Activated T-cell treated with anti-CD3 and anti-CD28 coated beads for 1 hour (primary cell): ENCODE measurements at places on chromosomes 3 and 15.

DNA sequence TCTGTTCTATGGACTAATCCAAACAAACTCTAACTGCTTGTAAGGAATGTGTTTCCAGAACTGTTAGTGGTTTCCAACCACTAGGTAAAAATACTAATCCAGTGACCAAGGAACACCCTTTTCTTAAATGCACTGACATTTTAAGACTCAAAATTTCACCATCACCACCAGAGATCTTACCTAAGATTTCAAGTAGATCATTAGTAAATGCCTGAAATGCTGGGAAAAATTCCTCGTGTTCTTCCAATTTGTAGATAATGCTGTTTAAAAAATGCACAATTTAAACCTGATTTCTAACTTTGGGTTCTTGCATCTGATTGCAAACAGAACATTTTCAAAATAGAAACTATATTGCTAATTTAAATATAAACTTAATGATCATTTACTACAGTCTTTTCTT lies 63.4 kb downstream of the ESYT3 start:
- no peak for DNase-seq

DNA sequence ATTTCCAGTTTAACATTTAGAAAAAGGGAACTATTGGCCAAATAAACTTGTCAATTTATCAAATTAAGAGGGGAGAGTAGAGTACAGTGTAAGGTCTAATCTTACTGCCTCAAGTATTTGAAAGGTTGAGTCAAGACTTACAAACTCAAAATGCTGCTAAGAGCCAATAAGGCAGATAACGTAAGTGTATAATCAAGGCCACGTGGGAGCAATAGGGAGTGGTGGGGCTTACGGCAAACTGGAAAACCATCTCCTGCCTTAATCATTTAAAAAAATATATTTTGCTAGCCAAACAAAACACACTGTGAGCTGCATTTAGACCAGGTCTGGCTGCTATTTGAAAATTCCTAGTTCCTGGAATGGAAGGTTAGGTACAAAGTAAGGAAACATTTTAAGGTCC lies 107.3 kb upstream of the FRMD4B start:
- no peak for DNase-seq

- no peak for DNase-seq
Measured at GRCh38 chr3:153079386-153079785, 82.6 kb upstream of the RAP2B start.

GRCh38 chr15:40826423-40827075 lies 2.0 kb downstream of the PPP1R14D start:
- no peak for DNase-seq

DNA sequence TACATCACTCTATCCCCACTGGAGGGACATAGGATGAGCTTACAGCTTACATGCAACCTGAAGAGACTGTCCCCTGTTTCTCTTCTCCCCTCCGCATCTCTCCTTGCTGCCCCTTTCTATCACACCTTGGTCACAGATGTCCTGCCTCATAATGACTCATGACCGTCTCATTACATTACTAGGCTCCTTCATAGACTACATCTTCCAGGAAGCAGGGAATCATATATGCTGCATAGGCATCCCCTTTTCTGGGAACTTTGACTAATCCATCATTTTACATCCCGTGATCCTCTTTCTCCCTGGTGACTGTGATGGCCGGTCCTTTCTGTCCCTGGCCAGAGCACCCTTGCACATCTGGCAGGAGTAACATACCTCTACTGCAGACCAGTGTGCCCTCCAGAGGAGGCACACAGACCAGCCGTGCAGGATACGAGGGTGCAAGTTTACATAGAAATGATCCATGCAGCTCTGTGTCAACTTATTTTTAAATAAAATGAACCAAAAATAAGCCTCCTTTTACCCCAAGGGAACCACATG lies 188.9 kb downstream of the CACNA2D3 start:
- DNase-seq: no peak

GRCh38 chr15:67103869-67104268 lies 38.5 kb downstream of the SMAD3 start:
- DNase-seq: no peak

DNA sequence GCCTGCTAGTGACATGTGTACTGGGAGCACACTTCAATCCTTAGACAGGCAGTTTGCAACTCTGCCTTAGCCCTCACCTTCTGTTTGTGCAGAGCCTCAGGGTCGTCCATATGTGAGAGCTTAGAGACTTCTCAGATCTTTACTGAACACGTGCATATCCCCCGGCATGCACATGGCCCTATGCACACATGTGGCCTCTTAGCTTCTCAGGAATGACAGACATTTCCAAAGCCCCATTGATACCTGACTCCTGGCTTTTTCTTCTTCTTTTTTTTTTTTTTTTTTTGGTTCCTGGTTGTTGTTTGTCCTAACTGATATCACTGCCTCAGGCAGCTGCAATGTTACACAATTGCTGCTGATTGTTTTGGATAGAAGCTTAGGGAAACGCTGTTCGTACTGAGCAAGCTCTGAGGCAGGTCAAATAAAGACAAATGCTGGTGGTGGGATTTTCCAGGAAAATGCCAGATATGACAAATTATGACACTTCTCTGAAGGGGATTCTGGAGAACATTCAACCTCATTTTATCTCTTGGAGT lies 107.2 kb upstream of the RGMA start:
- DNase-seq: no peak

- DNase-seq: no peak
Measured at GRCh38 chr15:85407421-85408269, 27.2 kb downstream of the AKAP13 start.

DNA sequence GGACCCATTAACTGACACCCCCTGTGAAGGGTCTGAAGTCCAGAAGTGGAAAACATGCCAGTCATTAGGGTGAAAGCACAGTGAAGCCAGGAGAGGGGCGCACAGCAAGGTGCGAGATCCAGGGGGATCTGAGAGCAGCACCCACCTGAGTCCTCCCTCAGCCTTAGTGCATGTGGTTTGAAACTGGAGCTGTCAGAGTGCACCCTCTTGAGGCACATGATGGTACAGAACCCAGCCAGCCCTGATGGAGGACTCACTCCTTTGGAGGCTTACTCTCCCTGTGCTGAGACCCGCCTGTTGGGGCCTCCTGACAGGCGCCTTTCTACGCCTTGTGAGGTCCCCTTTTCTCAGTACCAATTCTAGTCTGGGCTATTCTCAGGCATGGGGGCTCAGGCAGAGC lies 77.8 kb downstream of the IL20RB start:
- DNase-seq: no peak

DNA sequence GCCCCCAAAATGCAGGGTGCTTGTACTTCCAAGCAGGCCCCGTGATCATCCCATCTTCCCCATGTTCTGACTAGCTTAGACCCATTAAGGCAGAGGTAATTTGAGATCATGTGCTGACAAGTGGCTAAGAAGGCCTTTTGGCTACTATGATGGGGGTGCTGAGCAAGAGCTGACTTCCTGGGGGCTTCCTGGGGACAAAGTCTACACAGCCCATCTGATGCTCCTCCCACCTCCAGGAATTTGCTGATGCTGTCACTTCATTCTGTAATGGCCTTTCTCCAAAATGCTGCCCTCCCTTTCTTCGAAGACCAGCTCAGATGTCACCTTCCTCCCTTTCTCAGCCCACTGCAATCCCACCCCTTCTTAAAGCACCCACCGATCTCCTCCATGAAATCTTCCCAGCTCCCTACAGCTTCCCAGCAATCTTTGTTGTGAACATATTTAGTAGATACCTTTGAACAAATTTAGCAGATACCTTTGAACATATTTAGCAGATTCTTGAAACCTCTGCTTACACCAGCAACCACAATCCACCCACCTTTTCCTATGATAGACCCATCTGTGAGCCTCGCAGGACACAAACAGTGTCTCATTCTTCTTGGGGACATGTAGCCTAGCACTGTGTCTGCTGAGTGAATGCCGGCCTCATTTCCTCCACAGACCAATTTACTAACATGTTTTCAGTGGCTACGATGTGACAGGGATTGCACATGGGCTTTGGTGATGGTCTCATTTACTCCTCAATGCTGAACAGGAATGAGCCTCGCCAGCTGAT lies 223.3 kb downstream of the EPHB1 start:
- DNase-seq: no peak

- no peak for DNase-seq
Measured at GRCh38 chr3:13388816-13389215, 31.3 kb downstream of the NUP210 start.

GRCh38 chr15:34049112-34049511 lies 10.1 kb upstream of the AVEN start:
- DNase-seq: no peak

- DNase-seq: no peak
Measured at GRCh38 chr3:8341821-8342247, 159.8 kb upstream of the LMCD1 start.

DNA sequence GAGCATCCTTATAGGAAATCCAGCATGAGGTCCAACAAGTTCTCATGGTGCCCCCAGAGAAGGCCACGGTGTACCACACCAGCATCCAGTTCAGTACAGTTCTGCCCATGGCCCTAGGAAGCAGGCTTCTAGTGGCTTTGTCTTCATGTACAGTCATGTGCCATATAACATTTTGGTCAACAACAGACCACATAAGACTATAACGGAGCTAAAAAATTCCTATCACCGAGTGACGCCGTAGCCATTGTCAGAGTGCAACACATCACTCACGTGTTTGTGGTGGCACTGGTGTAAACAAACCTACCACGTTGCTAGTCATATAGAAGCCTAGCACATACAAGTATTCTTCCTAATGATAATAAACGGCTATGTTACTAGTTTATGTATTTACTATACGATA lies 209.0 kb downstream of the ARRDC4 start:
- DNase-seq: no peak

GRCh38 chr15:71526060-71526820 lies 284.1 kb upstream of the NR2E3 start:
- no peak for DNase-seq

- DNase-seq: no peak
Measured at GRCh38 chr15:65094294-65094995, 17.9 kb downstream of the KBTBD13 start.

DNA sequence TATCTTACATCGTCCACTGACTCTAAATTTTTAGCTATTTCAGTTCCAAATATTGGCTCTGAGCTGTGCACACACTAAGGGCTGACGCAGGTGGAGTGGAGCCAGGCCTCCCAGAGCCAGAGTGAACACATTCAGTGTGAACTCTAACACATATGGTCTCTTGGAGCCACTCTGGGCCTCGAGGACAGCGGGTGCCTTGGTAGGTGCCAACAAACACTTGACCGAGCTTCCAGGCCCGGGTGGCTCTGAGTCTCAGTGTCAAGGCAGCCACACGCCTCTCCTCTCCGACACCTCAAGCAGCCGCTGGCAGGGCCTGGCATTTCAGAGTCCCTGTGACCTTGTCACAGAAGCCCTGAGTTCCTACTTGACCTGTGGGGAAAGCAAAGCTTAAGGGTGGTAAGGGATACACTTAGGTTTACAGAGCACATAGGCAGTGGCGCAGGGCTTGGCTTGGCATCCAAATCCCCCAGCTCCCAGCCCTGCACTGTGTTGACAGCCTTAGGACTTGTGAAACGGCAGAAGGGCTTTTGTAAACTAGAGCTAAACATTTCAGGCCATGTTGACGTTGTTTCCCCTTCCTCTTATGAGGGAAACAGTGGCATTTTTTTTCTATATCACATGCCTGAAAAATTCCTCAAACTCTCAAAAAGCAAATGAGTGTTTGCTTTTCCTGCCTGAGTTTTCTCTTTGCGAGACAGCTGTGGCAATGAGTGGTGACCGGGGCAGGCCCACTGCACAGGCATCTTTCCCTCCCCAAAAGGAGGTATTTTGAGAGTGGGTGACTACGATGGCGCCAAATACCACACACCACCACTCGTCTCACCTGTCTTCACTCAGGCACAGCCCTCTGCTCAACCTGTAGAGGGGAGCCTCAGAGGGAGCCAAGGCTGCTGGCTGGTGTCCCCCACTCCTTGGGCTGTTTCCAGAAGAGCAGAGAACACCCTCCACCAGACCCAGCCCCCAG lies 60.8 kb downstream of the DAPK2 start:
- no peak for DNase-seq

DNA sequence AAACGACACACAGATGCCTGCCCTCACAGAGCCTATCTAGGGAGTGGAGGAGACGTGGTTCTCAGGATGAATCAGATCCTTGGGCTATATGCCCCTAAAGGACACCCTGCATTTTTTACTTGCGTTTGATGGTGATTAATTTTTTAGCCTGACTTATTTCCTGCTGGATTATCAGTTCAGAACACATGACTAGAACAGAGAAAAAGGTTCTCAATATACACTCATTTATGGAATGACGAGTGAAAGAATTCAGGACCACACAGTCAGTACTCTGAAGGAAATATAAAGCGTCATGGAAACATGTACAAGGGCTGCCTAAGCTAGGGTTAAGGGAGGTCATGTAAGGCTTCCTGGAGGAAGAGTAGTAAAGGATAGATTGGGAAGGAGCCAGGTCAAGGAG lies 121.8 kb downstream of the SSR3 start:
- DNase-seq: no peak

GRCh38 chr3:170438836-170439235 lies 20.2 kb downstream of the CLDN11 start:
- DNase-seq: no peak

DNA sequence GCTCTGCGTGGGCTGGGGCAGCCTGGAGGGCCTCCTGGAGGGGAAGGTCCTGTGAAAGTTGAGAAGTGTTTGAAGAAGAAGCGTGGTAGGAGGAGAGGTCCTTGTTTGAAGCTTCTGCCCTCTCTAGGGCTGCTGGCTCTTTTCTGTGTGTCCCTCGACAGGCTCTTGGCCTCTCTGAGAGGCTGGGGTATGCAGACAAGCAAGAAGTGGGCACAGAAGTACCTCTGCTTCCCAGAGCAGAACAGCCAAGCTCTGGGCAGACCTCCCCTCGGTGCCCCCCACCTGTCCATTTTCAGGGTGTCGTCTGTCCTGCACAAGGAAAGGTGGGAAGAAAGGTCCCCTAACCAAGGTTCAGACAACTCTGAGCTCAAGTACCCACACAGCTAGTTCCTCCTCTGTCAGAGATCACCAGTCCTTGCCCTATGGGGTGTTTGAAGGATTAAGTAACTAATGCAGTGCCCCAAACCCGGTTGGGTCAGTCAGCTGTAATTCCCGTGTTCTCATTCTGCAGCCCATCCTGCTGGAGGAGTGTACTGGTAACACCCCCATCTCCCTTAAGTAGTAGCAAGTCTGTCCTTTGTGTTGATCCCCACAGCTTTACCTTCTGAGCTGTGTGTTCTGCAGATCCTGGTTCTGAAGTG lies 6.3 kb downstream of the CSK start:
- DNase-seq: no peak

DNA sequence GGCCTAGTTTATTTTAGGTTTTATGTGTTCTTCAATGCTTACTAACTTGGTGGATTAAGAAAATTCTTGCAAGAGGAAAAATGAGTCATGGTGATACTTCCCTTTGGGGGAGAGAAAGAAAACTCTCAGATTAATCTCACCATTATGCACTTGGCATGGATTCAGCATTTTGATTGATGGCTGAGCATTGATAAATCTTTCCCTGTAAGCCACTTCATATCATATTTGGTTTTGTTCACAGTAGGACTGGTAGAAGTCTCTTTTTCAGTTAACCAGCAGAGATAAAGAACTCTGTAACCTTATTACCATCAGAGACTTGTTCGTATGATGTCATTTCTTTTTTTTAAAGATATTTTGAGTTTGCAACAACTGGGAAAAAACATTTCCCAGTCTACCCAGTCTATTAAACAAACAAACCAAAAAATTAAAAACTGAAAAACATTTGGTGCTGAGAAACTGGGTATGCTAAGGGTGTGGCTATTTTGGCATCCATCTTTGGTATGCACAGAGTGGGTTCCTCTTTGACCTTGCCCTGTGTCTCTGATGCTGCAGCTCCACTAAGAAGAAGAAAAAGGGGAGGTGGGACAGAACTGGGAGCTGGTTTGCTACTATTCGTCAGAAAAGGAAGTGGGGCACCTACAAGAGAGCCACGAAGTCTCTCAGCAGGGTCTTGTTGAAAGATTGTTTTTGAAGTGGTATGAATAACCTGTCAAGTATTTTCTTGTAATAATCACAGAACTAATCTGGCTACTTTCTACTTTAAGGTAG lies 17.2 kb downstream of the TMOD3 start:
- no peak for DNase-seq
